Activated naive CD4-positive, alpha-beta T cell treated with anti-CD3 and anti-CD28 coated beads, Interleukin-2, amount 10 ng/mL, durations not matched to agents 7 days and 5 days (primary cell): ENCODE measurements at places on chromosomes 6 and 20.
A peak's percentile ranks its signal among the peaks of the same experiment; 100 is the strongest.

DNA sequence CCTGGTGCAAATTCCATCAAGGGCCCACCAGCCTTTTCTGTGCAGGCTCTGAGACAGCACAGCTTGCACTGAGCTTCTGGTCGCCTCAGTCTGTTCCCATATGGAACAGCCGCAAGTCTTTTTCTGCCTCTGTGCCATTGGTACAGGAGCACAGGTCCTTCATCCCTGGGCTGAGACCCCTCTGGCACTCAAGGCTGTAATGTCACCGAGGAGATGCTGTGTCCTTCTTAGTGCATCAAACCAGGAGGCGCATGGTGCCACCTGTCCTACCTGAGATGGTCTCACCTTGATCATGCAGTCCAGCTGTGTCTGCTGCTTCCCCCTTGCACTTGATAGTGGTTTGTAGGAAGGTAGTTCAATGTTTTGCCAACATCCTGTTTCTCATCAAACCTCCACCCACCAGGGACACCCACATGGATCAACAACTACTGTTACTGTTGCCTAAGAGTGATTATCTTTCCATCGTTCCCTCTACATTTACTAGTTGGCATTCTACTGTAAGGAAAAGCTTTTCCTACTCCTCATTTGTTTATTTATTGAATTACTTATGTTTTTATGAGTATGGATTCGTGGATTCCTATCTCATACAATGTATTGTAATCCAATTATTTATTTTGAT, 29.0 kb downstream of the FAM50B start:
- DNase-seq = no peak

DNA sequence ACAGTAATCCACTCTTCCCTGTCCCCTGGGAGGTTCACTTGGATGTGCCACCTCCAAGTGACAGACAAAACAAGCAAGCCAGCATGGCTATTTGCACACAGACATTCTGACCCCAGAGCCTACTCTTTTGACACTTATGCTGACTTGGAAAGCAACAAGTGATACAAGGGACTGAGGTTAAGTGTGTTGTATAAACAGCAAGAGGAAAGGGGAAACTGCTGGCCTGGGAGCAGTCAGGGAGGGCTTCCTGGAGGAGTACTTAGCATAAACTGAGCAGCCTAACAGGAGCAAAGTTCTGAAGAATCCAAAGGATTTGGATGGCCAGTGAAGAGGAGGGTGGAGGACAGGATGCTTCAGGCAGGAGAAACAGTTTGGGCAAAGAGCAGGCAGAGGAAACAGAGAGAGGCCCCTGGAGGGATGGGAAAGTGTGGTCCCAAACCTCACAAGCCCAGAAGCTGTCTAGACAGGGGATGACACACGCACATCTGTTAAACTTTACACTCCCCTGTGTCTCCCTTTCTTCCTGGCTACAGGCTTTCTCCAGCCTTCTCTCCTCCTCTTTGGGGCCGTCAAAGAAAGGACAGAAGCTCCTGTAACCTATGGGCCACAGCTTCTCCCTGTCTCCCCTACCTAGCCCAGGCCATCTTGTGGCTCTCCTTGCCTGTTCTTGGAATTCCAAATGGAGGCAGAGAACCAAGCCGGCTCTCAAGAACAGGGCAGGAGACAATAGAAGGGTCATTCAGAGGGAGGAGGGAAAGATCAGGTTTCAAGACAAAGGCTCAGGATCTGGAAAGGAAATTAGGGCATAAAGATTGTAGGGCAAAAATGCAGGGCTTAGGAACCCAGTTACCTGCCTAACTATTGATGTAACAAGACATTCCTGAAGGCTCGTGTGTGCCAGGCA, 19.3 kb downstream of the SULF2 start:
- no peak for DNase-seq

GRCh38 chr20:7379621-7380220, 560.5 kb downstream of the HAO1 start:
- no peak for DNase-seq

- no peak for DNase-seq
Measured at GRCh38 chr6:25670793-25671513, 18.9 kb downstream of the SCGN start.

GRCh38 chr20:46269372-46269771, 38.9 kb downstream of the CDH22 start:
- DNase-seq = no peak

GRCh38 chr20:19341348-19342053, 129.1 kb downstream of the SLC24A3 start:
- no peak for DNase-seq

GRCh38 chr6:32189069-32189741, 797 bp downstream of the PBX2 start:
- DNase-seq = no peak

DNA sequence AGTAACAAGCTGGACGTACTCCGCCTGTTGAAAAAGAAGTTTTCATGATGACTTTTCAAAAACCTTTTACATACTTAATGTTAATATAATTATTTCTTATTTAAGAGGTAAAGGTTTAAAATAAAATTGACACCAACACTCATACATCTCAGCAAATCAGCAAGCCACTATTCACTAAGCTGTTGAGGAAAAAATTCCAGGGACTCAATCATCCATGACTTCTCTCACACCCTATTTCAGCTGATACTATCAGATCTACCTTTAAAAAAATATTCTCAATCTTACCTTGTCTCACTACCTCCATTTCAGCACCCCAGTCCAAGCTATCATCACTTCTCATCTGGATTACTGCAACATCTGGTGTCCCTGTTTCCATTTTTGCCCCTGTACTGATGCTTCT, 109.3 kb downstream of the HACE1 start:
- DNase-seq = no peak

DNA sequence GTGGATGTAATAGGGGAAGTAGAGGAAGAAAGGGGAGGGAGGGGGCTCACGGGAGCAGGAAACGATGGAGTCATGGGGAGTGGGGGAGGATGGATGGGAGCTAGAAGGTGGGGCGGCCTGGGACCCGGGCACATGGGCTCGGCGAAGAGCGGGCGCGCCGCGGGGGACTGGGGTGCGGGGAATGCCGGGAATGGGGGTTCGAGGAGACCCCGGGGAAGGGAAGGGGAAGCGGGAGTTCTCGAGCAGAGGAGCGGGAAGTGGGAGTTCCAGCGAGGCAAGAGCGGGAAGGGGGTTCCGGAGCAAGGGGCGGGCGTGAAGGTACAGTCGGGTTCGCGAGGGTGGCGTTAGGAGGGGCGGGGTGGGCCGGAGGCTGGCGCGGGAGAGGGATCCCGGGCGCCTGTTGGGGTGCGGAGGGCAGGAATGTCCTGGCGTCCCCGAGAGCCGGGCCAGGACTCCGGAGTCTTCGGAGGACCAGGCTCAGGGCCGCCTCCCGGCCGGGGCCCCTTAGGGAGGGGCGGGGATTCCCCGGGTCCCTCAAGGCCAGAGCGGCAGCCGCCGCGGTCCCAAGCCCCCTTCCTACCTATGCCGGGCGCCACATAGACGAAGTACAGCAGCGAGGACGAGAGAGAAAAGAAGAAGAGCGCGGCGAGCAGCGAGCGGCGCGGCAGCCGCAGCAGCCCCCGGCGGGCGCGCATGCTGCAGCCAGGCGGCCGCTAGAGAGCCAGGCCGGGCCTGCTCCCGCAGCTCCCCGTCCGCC, 504 bp downstream of the B4GALT5 start:
- peak; percentile 48 for DNase-seq

DNA sequence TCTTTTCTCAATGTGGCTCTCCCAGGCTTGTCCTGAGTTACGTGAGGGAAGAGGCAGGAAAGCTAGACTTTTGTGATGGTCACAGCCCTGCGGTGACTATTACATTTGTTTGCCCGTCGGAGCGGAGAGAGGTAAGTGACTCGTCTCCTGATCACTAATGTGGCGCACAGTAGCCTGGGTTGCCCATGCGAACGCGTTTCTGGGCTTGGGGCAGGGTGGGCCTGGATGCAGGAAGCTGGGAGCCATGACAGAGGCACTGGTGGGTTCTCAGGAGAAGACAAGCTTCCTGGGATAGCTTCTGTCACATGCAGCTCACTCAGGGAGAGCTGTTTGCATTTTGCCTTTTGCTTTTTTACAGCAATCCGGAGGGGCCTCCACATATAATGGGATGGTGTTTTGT, 60.6 kb downstream of the IGF2R start:
- DNase-seq = no peak

DNA sequence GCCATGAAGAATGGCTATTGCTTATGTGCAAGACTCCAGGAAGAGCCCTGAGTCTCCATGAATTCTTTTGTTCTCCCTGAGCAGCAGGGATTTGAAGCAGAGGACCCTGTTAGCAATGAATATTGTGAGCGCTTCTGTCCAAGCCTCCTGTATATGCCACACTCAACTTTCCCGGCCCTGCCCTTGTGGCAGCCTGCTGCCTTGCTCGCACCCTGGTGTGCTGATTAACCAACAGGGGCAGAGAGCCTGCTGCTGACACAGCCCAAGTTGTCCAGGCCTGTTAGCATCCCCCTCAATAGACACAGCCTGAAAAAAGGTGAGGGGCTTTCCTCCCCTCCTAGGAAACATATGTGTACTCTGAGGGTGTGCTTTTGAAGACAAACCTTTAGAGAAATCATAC, 131.4 kb downstream of the BMP2 start:
- DNase-seq = no peak

- DNase-seq = no peak
Measured at GRCh38 chr6:17470938-17471327, 77.5 kb downstream of the CAP2 start.

DNA sequence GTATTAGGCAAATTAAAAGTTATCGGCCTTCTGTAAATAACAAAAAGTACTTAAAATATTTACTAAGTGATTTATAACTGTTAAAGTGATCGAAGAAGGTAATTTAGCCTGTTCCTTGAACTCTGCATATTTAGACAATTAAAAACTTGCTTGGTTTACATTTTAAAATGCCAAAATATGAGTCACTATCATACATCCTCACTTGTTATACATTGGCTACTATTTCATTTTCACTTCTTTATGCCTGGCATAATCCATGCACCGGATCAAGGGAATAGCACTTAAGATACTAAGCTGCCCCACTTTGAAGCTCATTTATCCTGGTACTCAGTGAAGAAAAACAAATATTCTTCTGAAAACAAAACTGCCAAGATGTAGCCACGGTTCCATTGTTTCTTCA, 344.6 kb downstream of the UBE3D start:
- DNase-seq = no peak

DNA sequence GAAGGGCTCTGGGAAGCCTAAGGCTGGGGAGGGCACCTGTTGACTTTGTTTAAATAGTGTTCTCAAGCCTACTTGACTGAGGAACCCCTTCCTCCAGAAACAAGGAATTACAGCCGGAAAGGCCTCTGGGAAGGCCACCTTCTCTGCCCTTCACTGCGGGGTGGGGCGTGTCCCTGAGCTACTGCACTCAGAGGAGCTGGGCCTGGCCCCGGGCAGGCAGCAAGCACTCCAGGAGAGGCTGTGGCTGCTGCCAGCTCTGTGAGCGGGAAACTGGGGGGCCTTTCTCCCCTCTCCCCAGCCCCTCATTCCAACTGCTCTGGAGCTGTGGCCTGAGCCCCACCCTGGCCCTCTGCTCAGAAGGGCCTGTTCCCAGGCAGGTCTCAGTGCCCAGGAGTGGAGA, 4.0 kb upstream of the OSBPL2 start:
- no peak for DNase-seq

- DNase-seq = no peak
Measured at GRCh38 chr6:49453221-49453620, 9.8 kb downstream of the MMUT start.

DNA sequence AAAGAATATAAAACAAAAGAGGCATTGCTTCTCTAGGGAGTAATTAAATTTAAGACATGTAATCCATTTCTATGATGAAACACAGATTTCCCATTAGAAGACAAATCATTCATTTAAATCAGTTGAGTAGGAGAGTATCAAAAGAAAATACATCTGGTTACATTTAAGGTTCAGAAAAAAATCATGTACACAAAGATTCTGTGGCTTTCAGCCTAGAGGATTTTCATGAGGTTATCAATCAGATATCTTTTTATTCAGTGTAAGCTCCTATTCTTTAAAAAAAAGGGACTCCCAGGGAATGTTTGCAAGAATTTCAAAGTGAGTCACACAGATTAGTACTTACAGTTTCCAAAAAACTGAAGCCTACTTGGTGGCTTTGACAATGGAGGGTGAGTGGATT, 24.9 kb downstream of the COL21A1 start:
- DNase-seq = no peak

DNA sequence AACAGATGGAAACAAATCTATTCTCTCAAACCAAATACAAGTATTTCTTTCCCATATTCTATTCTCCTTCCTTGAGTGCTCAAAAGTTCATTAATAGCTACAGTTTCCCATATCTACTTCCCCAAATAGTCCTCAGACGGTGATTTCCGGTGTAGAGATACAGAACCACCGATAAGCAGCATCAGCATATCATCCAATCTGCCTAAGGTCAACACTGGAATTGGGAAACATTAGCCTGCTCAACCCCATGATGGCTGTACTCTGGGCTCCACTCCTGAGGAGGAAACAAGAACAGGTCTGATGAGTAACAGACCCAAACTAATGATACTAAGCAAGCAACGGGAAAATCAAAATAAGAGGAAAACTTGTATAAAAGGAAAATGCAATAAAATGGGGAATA, 115.6 kb downstream of the EPB41L2 start:
- no peak for DNase-seq

GRCh38 chr6:44234101-44235025, 11.0 kb downstream of the SLC29A1 start:
- DNase-seq = no peak

GRCh38 chr6:2388554-2389324, 143.3 kb upstream of the GMDS start:
- no peak for DNase-seq

DNA sequence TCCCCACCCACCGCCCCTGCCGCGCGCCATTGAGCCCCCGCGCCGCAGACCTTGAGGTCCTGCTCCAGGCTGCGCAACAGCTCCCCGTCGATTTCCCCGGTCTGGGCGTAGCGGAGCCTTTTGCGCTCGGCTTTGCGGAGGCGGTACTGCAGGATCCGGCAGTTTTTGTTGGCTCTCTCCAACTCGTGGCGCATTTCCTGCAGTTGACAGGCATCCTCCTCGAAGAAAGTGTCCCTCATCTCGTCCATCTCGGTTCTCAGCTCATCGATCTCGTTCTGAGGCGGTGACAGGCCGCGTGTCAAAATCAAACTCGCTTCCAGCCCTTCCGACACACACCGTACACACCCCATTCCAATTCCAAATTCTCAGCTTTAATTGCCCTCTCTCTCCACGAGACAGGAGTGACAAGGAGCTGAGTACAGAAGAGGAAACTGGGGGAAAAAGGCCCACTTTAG, 4.3 kb downstream of the MTCL3 start:
- DNase-seq = peak; percentile 73

GRCh38 chr20:31684153-31685015, 38.3 kb downstream of the BCL2L1 start:
- no peak for DNase-seq

GRCh38 chr20:51931371-51931781, 129.1 kb upstream of the SALL4 start:
- DNase-seq = no peak

- no peak for DNase-seq
Measured at GRCh38 chr20:23269954-23270353, 80.6 kb upstream of the NXT1 start.

GRCh38 chr20:15154070-15154469, 816.7 kb upstream of the FLRT3 start:
- no peak for DNase-seq
